ENCODE measurements at places on chromosomes 1 and 21.

GRCh38 chr21:14241297-14241696, 25.3 kb downstream of the RBM11 start:
- DNase-seq = no peak

DNA sequence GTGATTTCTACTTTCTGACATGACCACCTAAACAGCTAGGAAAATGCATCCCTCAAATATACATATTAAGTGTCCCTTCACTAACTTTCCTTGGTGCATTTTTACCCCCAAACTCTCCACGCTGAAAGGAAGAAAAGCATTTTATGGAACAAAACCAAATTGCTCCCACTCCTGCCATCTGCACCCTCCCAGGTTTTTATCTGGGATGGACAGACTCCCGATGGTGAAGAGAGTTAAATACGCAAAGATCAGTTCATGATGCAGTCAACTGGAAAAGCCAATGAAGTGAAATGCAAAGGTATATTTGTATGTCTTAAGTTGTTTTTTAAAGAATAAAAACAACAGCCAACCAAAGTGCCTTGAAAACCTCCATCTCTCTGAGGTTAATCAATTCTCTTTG, 2.7 kb downstream of the DSTYK start:
- no peak for DNase-seq

- DNase-seq = no peak
These were observed 18.1 kb upstream of the SLC26A9 start for GRCh38 chr1:205961405-205961804.

GRCh38 chr1:29695803-29696202, 459.5 kb downstream of the PTPRU start:
- no peak for DNase-seq

DNA sequence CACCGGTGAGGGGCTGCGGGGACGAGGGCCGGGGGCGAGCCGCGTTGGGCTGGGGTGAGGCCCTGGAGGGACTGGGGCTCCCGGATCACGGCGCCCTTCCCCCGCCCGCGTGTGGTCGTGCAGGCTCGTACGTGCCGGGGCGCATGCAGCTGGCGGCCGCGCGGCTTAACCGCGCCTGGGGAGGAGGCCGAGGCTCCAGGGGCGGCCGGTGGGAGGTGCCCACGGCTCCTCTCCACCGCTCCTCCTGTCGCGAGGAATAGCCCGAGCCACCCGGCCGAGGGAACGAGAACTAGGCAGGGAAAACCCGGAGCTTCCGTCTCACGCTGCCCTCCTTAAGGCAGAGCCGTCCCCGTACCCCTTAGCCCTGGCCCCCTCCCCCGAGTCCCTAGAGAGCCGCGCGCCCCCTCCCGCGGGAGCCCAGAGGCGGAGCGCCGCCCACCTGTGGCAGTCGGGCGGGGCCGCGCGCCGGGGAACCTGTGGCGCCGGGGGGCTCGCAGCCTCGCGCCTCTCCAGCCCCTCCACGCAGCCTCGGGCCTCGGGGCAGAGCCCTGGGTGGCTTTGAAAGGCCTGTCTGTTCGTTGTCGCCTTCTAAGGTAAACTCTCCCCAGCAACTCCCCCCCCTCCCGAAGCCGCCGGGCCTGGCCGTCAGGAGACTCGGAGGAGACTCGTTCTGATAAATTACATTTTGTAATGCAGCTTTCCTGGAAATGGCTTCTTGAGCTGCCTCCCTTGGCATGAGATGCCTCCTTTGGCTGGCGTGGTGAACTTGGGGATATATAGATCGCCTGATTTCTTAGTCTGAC, 746 bp downstream of the AK4 start:
- peak; percentile 17 for DNase-seq

- no peak for DNase-seq
These were observed 179.9 kb downstream of the ADSS2 start for GRCh38 chr1:244271691-244272308.

DNA sequence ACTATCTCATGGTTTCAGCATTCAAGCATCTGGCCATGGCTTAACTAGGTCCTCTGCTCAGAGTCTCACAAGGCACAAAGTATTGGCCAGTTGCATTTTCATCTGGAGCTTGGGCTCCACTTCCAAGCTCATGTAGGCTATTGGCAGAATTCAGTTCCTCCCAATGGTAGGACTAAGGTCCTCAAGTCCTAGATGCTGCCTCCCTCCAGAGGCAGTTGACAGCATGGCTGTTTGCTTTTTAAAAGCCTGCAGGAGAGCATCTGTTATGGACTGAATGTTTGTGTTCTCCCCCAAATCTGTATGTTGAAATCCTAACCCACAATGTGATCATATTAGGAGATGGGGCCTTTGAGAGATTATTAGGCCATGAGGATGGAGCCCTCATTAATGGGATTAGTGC, 38.0 kb upstream of the HLX start:
- no peak for DNase-seq

- no peak for DNase-seq
These were observed 90.9 kb upstream of the SLC44A3 start for GRCh38 chr1:94729267-94729666.

DNA sequence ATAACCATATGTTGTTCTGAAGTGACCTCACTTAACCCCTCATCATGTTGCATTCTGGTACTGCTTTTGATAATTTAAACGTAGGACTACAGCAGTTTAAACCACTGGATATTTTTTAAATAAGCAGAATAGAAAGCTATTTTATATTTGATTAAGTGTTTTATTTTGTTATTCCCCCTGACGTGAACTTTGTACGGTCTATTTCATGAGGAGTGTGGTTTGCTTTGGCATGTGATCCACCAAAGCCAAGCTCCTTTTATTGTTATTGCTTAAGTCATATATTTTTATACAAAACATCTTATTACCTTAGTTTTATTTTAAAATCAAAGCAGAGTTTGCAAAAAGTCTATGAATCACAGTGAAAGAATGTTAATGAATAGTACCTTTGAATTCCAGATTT, 101.4 kb upstream of the L1TD1 start:
- DNase-seq = no peak

DNA sequence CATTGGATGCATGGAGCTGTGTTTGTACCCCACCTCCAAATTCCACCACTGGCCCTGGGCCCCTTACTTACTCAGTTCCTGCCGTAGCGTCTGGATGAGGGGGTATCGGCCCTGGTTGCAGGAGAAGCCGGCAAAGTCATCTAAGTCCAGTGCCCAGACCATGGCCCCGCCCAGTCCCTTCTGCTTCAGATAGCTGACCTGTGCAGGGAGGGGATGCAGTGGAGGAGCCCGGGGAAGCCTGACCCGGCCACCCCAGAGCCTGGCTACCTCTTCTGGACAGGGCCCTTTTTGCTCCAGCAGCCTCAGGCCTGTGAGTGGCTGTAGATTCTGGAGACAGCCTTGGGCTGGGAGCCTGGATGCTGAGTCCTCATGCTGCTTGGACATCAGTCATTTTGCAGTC, 11.8 kb downstream of the CHIT1 start:
- no peak for DNase-seq

DNA sequence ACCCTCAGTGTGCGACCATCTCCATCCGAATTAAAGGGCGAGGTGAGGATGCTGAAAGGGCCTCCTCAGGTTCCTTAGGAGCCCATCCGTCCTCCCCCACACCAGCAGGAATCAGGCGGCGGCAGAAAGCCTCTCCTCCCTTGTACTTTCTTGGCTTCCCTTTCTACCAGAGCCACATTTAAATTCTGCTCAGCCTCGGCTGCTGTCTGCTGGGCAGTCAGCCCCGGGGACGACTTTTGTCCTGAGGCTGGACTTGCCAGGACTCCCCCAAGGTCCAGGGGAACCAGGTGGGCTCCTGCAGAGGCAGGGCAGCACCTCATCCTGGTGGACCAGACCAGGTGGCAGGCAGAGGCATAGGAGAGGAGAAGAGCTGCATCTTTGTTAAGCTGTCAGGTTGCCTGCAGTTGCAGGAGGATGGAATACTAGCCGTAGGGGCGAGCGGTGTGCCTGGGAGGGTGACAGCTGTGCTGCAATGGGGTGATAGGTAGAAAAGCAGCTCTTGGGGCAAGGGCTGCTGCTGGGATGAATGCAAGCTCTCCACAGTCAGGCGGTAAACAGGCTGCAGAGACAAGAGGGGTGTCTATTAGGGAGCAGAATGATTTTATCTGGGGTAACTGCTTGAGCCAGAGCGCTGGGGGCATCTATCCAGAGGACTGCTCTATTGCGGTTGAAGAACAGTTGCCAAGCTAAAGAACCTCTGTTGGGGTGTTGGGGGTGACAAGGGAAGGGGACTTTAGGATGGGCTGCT, 46.2 kb upstream of the WASF2 start:
- no peak for DNase-seq

GRCh38 chr21:42568866-42569731, 55.4 kb downstream of the SLC37A1 start:
- peak; percentile 35 for DNase-seq

DNA sequence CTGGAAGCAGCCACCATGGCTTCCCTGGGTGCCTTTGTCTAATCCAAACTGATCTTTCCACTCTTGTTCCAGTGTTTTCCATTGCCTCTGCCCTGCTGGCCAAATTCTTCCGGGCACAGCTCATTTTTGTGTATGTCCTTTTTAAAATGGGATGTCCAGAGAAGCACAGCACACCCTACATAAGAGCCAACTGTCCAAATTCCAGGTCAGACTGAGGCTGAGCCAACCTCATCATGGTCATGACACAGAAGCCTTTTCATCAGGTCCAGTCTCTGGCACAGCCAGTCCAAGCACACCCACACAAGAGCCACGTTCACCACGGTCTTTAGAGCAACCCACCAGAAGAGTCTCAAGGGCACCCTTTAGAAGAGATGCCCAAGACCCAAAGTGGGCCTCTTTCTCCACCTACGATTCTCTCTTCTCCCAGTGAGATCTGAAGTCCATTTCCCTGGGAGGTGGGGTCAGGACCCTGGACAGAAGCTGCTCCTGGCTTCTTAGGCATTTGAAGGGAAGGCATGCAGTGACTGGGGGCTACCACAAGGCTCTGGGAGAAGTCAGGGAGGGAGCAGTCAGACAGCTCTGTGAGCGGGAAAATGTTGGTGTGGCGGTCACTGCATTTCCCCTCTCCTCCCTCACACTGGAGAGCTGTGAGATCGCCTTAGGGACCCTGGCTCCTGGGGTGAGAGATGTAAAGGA, 53.2 kb downstream of the SYT2 start:
- no peak for DNase-seq

DNA sequence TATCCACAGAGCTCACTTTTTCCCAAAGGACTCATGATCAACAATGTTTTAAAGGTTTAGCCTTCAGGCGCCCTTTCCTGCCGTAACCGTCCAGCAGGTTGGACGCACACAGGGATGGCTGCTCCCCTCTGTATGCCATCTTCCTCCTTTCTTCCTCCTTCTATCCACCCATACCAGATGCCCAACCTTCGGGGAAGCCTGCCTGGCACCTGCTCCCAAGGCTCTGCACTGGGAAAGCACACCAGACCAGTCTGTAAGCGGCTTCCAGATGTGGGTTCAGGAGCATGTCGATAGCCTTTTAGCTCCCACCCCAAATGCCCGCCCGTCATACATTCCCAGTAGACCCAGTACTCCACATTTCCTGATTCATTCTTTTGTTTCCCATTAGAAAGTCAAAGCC, 52.9 kb downstream of the STUM start:
- no peak for DNase-seq

DNA sequence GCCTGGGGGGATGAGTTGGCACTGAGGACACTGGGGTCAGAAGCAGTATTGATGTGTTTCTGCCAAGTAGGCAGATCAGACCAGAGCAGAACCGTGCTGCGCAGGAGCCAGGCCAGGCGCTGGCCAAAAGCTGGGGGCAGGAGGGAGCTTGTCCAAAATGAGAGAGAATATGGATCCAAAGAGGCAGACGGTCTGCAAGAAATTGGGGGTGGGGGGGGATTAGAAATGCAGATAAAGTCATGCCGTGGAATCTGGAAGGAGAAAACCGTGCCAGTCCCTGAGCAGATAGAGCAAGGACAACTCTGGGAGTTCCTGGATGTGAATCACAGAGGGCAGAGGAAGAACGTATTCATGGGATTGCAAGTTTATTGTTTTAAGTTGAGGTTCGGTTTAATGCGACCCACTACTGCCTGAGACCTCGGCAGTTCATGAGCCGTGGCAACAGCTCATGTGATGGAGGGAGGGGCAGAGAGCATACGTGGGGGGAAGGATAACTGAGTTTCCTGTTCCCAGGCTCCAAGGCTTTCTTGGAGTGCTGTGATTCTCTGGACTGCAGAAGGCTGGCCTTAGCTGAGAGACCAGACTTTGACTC, 224.0 kb downstream of the FGGY start:
- no peak for DNase-seq

DNA sequence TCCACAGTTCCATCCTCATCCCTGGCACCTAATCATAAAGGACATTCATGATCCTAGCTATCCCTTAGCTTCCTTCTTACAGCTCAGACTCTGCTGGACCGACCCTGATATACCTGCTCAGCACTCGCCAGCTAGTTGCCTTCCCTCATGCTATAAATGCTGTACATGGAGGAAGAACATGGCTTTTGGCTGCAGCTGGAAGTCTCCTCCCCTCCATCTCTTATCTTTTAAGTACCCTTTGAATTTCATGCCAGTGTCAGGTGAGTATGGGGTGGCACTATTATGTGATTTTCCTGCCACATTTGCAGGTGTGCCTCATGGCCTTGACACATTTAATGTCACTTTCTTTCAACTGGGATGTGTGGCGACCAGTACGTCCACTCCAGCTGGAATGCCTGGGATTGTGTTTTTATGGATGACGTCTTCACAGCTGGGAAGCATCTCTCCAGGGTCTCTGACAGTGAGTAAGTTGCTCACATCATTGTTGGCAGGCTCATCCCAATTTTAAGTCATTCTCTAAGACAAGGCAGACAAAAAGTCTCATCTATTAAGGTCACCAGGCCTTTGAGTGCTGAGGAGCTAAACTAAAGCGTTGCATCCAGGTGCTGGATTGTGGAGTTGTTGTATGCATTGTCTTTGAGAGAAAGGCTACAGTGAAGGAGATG, 43.4 kb downstream of the RUNX1 start:
- no peak for DNase-seq

DNA sequence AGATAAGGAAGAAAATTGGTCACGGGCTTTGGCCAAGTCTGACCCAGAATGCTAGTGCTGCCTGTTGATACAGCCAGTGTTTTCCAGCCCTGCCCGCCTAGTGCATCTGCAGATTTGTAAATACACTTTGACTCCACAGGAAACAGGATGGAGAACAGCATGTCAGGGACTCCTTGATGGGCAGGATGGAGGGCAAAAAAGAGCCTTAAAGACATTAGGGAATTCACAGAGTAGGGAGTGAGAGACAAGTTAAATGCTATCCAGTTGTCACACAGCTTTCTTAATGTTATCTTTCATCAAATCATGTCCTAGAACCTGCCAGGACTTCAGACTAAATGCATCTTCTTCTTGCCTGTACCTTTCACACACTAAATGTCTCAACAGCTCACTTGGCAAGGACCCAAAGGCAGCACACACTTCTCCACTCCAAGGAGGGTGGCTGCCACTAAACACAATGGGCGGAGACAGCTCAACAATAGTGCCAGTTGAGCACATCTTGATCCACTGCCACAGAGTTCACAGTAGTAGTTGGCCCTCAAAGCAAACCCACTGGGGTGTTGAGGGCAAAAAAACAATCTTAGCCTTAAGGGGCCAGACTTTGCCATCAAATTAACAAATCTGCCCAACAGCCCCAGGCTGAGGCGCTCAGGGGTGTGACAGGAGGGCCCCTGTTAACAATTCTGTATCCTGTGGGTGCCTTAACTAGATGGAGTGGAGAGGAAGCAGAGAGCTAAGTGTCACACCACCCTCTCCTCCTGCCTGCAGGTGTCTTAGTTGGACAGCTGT, 2.7 kb downstream of the HIVEP3 start:
- no peak for DNase-seq
